CD4-positive, alpha-beta T cell treated with Interferon alpha-2 for 1 hour (primary cell): ENCODE measurements at places on chromosomes 4 and X.

- DNase-seq = no peak
Measured at GRCh38 chr4:37687681-37688080, 1.5 kb upstream of the RELL1 start.

DNA sequence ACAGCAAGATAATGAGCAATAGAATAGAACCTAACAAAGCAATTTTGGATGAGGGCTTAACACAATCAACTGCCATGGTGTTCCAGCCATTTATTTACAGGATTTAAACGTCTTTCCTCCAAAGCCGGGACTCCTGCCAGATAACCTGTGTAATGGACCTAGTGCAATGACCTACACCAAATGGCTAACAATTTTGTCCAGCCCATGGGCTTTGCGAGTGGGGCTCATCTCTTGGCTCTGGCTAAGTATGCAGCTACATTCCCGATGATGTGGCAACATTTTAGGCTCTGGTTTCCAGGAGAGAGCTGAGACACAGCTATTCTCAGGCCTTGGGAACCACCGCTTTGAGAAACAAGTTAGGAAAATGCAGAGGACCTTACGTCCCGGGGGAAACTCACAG is 822.3 kb upstream of the FTHL17 start:
- no peak for DNase-seq

GRCh38 chr4:13174001-13174400 is 310.1 kb downstream of the RAB28 start:
- no peak for DNase-seq

GRCh38 chrX:2692221-2693112 is 1.4 kb downstream of the CD99 start:
- DNase-seq = no peak

GRCh38 chr4:84691170-84691691 is 108.3 kb downstream of the CDS1 start:
- DNase-seq = no peak

- no peak for DNase-seq
Measured at GRCh38 chrX:101407167-101407747, 468 bp downstream of the GLA start.

DNA sequence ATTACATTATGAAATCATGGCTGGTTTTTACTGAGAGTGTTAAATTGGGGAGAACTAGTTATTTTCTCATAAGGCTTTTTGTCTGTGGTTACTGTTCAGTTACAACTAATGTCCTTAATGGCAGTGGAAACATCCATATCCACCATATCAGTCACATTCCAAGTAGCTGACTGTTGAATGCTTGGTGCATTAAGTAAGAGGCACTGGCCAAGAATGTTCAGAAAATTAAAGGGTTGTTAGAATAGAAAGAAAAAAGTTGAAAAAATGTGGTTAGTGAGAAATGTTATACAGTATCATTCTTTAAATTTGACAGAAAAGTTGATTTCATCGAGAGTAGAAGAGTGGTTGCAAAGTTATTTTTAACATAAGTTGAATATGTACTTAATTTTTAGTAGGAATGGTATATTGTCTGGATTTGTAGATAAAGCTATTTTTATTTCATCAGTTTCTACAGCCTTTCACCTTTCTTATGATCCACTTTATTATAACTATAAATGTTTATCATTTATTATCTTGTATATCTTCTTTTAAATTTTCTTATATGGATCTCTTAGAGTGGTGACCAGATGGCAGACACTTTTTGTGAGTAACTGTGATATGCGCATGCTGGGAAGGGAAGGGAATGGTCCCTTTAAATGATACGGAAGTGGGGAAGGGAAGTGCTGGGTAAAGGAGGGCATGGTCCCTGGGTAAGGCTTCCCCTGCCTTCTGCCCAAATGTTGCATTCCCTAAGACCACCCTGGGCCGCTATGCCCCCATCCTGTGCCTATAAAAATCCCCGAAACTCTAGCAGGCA is 2407.1 kb downstream of the ARAP2 start:
- no peak for DNase-seq

DNA sequence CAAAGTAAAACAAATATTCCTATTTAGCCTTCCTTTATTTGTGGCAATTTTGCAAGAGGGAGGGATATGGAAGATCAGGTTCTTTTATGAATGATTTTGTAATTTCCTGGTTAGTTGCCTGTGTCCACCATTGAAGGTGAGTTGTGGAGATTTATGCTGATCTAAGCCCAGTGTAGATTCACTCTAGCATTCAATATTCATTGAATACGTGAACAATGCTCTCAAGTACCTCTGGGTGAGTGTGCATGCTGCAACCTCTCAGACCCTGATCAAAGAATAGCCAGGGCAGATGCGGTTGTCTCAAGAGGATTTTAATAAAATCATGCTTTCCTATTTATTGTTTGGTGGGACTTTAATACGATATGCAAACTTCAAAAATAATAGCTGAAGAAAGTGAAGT is 628.4 kb downstream of the SPRY1 start:
- no peak for DNase-seq

DNA sequence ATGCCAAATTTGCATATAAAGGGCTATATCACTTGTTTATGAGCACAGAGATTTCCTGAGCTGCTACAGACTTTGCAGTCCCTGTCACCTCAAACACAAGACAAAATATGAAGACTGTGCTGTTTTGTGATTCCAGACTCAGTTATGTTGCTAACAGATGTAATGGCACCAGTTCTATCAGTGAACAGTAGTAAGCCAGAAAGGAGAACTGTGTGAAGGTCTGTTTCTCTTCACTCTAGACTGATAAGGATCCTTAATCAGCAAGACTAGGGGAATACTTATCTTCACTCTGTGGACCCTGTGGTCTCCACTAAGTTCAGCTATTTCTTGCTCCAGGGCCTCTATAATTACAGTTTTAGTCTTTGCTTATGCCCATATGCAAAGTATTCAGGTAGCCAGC is 82.7 kb downstream of the ANXA5 start:
- no peak for DNase-seq

- DNase-seq = no peak
Measured at GRCh38 chrX:70016513-70016912, 33.2 kb downstream of the AWAT2 start.

DNA sequence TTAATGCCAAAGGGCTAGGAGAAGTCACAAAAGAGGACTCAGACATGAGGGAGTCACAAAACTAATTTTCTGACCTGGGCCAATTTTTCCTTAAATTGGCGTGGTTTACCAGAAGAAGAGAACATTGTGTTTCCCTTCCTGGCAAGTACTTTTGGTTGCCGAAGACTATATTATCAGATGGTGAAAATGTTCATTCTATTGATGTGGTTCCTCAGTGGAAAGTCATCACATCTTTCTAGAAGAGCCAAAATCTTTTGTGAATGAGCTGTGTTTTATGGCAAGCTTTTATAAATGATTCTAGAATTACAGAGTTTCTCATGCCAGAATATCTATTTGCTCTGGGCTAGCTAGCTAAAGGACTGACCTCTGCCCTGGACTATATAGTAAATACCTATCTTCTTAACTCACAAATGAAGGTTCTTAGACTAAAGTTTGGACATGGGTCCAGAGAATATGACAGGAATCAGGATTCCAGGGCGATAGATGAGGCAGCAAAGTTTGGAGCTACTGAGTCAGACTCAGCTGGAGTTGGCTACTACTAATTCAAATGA is 288.9 kb downstream of the IL1RAPL2 start:
- no peak for DNase-seq

GRCh38 chr4:94036964-94037363 is 170.7 kb upstream of the SMARCAD1 start:
- DNase-seq = no peak

- DNase-seq = no peak
Measured at GRCh38 chrX:71871367-71871766, 39.3 kb upstream of the NHSL2 start.

GRCh38 chr4:112109360-112110058 is 35.7 kb upstream of the FAM241A start:
- no peak for DNase-seq

GRCh38 chr4:55358668-55359067 is 12.6 kb downstream of the SRD5A3 start:
- no peak for DNase-seq

GRCh38 chr4:94240384-94240783 is 32.7 kb downstream of the SMARCAD1 start:
- no peak for DNase-seq

DNA sequence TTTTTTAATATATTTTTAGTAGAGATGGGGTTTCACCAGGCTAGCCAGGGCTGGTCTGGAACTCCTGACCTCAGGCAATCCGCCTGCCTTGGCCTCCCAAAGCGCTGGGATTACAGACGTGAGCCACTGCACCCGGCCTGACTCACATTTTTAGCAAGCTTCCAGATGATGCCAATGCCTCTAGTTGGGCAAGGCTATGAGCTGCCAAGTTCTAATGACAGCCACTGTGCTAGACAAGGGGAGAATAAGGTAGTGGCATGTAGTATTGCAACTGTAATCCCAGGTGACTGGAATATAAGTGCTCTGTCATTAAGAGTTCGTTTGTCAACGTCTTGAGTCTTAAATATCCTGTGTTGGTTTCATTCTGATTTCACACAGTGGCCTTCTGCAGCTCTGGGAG is 96.7 kb downstream of the SLIT2 start:
- no peak for DNase-seq

GRCh38 chr4:132332932-132333723 is 816.0 kb upstream of the PCDH10 start:
- no peak for DNase-seq
